ENCODE measurements at places on chromosomes 12 and 14.
A peak's percentile ranks its signal among the peaks of the same experiment; 100 is the strongest.

- no peak for DNase-seq
These were observed 47.5 kb upstream of the SMCO2 start for GRCh38 chr12:27399074-27399473.

GRCh38 chr12:2634471-2634870 is 160.3 kb upstream of the FKBP4 start:
- peak; percentile 29 for DNase-seq

GRCh38 chr12:81085832-81086231 is 8.0 kb downstream of the ACSS3 start:
- DNase-seq = no peak

- no peak for DNase-seq
These were observed 184.4 kb downstream of the TMEM132D start for GRCh38 chr12:129719416-129719815.

- no peak for DNase-seq
These were observed 82.3 kb downstream of the SYNE3 start for GRCh38 chr14:95434121-95434520.

GRCh38 chr12:65941388-65941787 is 117.1 kb downstream of the HMGA2 start:
- no peak for DNase-seq

GRCh38 chr12:75888874-75889613 is 142.5 kb downstream of the PHLDA1 start:
- DNase-seq = no peak
